ENCODE measurements at places on chromosomes 2 and 18.
A peak's percentile ranks its signal among the peaks of the same experiment; 100 is the strongest.

GRCh38 chr2:128217671-128218070, 101.0 kb downstream of the HS6ST1 start:
- no peaks in the 10 kb centered on the region for H3K27me3 ChIP-seq
- DNase-seq, result no peak
- no peak overlapping the region for H3K4me3 ChIP-seq
- H3K36me3 ChIP-seq, result no peaks in the 10 kb centered on the region
- H3K4me1 ChIP-seq, result peaks cover 21% of the 10 kb centered on the region

DNA sequence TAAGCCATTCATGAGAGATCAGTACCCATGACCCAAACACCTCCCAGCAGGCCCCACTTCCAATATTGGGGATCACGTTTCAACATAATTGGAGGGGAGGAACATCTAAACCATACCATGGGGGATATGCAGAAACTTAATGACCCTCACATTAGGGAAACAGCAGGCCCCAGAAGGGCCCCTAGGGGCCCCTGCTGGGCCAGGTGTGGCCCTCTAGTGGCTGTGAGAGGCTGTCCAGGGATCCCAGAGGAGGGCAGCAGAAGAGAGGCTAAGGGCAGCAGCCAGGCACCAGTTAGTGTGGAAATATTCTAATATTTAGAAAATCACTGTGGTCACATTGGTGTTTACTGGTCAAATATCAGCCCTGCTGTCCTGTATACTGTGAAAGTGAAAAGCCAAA, 49.3 kb upstream of the ANKRD44 start:
- peaks cover 2% of the 10 kb centered on the region for H3K36me3 ChIP-seq
- no peak overlapping the region for H3K4me3 ChIP-seq
- H3K27me3 ChIP-seq, result no peaks in the 10 kb centered on the region
- H3K4me1 ChIP-seq, result peaks cover 18% of the 10 kb centered on the region
- no peak for DNase-seq
- H3K27ac ChIP-seq, result peak overlapping the region; percentile 36

DNA sequence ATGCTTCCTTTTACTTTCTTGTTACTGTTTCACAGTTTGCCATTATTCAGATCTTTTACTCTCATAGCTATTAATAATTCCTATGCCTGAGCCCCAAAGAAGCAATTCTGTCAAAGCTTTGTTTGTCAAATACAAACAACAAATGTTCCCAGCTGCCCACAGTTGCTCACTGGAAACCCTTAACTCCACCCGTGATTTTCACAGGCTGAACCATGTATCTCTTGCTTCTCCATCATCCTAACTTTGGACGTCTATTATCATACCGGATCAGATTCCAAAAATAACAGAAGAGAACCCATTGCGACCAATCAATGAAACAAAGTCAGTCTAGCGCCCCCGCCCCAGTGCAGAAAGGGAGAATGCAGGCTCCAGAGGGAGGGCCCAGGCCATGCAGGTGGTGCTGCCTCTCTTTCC, 24.2 kb downstream of the COLEC12 start:
- DNase-seq, result no peak
- H3K4me3 ChIP-seq, result no peak overlapping the region
- H3K4me1 ChIP-seq, result no peaks in the 10 kb centered on the region
- H3K27me3 ChIP-seq, result no peaks in the 10 kb centered on the region
- no peaks in the 10 kb centered on the region for H3K36me3 ChIP-seq
- H3K27ac ChIP-seq, result no peak overlapping the region

DNA sequence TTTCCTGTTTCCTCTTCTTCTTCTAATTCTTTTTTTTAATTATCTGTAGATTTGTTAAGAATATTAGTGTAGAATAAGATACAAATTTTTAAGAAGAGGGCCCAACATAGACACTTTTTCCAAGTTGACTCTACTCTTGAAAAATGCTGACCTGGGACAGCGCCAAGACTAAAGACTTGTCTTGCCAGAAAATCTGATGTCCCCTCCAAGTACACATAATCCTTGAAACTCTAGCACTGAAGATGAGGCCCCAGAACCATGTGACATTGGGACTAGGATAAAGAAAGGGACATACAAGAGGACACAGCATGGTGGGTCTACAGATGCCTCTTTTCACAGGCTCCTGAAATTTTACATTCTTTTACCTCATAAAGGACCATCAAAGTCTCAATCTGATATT, 271.6 kb upstream of the SESTD1 start:
- H3K4me1 ChIP-seq, result no peaks in the 10 kb centered on the region
- no peak overlapping the region for H3K4me3 ChIP-seq
- no peak overlapping the region for H3K27ac ChIP-seq
- no peak for DNase-seq

DNA sequence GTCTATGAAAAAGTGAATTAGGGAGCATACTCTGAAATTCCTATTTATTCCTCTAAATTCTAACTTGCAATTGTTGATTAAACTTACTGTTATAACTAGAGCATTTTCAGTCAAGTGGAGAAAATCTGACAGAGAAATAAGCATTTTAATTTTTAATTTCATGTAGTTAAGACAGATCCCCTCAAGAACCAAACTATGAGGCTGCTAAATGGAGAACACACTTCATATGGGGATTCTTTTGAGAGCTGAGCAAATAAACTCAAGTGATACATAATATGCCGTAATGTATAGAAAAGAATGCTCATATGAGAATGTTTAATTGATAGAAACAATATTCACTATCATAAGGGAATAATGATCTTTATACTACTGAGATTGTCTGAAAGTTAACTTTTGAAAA, 340.8 kb downstream of the ERBB4 start:
- H3K4me1 ChIP-seq, result no peaks in the 10 kb centered on the region
- no peak overlapping the region for H3K4me3 ChIP-seq
- H3K36me3 ChIP-seq, result no peaks in the 10 kb centered on the region
- no peak overlapping the region for H3K27ac ChIP-seq
- H3K27me3 ChIP-seq, result no peaks in the 10 kb centered on the region

DNA sequence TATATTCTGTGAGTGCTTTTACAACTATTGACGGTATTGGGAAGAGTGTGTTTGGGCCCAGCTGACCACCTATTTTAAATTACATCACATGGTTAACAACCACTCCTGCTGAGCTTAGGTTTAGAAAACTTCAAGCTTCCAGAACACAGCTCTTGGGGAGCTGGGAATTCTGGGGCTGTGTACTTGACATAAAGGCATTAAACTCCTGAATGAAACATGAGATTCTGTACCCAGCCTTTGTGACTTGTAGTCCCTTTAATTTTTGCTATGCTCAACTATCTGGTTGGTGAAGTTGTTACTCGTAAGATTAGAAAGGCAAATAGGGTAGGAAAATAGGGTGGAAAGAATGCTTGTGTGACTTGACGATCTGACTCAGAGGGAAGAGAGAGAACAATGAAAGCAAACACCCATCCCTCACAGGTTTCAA, 66.9 kb downstream of the LTBP1 start:
- no peaks in the 10 kb centered on the region for H3K4me1 ChIP-seq
- H3K27me3 ChIP-seq, result peaks cover 5% of the 10 kb centered on the region
- DNase-seq, result no peak
- no peak overlapping the region for H3K27ac ChIP-seq

GRCh38 chr2:191888400-191889166, 41.7 kb upstream of the CAVIN2 start:
- DNase-seq, result no peak
- H3K4me3 ChIP-seq, result no peak overlapping the region
- peaks cover 9% of the 10 kb centered on the region for H3K27me3 ChIP-seq

GRCh38 chr2:207905546-207905945, 119.8 kb downstream of the PLEKHM3 start:
- H3K4me1 ChIP-seq, result no peaks in the 10 kb centered on the region
- H3K27ac ChIP-seq, result no peak overlapping the region
- H3K4me3 ChIP-seq, result no peak overlapping the region
- no peaks in the 10 kb centered on the region for H3K36me3 ChIP-seq
- H3K27me3 ChIP-seq, result no peaks in the 10 kb centered on the region

DNA sequence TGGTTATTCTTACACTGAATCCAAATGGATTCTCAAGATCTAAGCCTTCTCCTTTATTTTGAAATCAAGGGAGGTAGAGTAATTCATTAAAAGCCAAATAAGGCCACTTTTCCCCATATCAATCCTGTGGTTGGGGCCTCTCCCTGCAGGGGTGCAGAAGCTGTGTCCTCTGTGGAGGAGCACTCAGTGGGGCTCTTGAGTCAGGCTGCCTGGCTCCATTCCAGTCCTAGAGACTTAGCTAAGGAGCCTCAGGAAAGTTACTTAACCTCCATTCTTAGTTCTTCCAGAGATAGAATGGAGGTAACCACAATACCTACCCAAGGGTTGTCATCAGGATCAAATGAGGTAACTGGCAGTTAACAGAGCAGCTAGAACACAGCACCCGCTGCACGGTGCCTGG, 564.3 kb downstream of the CMPK2 start:
- no peaks in the 10 kb centered on the region for H3K4me1 ChIP-seq
- H3K4me3 ChIP-seq, result no peak overlapping the region
- H3K36me3 ChIP-seq, result no peaks in the 10 kb centered on the region
- no peaks in the 10 kb centered on the region for H3K27me3 ChIP-seq

GRCh38 chr2:45390441-45390840, 220.6 kb downstream of the SRBD1 start:
- H3K4me3 ChIP-seq, result no peak overlapping the region
- H3K27me3 ChIP-seq, result no peaks in the 10 kb centered on the region
- DNase-seq, result no peak
- no peaks in the 10 kb centered on the region for H3K4me1 ChIP-seq

DNA sequence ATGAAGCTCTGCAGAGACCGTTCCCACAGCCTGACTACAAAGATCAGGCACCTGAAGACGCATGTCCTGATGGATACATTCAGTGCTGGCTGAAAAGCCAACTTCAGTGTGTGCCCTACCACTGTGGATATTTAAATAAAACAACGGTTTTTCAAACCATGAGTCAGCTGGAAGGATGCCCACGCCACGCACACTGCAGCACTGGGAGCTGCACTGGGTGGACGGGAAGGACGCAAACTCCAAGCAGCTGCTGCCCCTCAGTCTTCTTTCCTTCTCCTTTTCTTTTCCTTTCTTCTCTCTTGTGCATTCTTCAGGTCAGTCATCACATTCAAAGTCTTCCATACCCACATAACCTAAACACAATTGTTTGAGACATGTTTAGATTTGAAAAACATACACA, 7.9 kb downstream of the TMEM18 start:
- no peak overlapping the region for H3K4me3 ChIP-seq
- peaks cover 62% of the 10 kb centered on the region for H3K36me3 ChIP-seq
- H3K27ac ChIP-seq, result no peak overlapping the region
- H3K27me3 ChIP-seq, result no peaks in the 10 kb centered on the region
- DNase-seq, result no peak

DNA sequence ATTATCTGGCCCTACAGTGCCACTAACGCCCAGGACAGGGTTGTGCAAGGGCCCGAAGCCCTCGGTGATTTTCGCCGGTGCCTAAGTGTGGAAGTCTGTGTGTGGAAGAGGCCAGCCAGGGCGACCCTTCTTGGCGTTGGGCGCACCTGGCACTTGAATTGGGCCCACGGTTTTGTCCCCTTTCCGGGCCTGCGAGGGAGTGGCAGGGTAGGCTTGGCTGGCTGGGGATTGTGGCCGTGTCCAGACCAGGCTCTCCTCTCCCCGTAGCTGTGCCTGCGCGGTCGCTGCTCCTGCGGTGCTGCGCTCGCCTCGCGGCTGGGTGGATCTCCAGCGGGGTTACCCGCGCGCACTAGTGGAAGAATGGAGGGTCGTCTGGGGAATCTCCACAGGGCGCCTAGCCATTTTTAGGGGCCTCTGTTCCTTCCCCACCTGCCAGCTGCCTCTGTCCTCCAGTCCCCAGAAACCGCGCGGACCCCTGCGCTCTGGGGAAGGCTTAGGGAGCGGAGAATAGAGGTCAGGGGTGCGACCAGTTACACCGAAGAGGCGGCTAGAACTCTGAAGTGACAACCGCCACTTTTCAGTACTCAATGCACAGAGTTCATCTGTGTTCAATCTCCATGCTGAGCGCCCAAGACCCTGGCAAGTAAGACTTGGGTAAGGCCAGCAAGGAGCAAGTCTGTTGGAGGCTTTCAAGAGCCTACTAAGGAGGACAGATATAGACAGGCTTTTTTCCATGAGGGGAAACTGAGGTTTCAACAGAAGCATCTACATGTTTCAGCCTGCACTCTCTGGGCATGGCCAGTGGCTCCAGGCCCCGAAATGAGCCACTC, 16.0 kb downstream of the EVX2 start:
- H3K4me1 ChIP-seq, result peaks cover 2% of the 10 kb centered on the region
- DNase-seq, result no peak
- H3K27ac ChIP-seq, result no peak overlapping the region

GRCh38 chr18:61992285-61992684, 99.5 kb upstream of the RNF152 start:
- no peaks in the 10 kb centered on the region for H3K36me3 ChIP-seq
- H3K4me1 ChIP-seq, result peaks cover 2% of the 10 kb centered on the region
- peaks cover 2% of the 10 kb centered on the region for H3K27me3 ChIP-seq
- no peak overlapping the region for H3K27ac ChIP-seq

GRCh38 chr18:68928762-68929675, 131.1 kb downstream of the CCDC102B start:
- peaks cover 3% of the 10 kb centered on the region for H3K27me3 ChIP-seq
- H3K4me3 ChIP-seq, result no peak overlapping the region
- no peak overlapping the region for H3K27ac ChIP-seq
- DNase-seq, result no peak
- H3K4me1 ChIP-seq, result no peaks in the 10 kb centered on the region
- H3K36me3 ChIP-seq, result no peaks in the 10 kb centered on the region

DNA sequence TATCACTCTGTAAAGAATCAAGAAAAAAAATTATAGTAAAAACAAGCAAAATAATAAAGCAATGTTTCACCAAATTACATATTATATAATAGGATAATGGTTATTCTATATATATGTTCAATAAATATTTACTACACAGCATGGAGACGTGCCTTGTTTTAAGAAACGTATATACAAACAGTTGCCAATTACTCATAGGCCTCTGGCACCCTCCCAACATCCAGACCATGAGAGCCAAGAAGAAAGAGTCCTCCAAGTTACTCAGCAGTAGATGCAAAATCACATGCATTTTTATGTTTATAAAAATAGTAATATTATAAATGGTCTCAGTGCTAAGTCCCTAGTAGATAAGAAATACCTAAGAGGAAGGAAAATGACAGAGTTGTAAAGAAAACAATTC, 64.8 kb downstream of the REV1 start:
- H3K27ac ChIP-seq, result no peak overlapping the region
- no peaks in the 10 kb centered on the region for H3K27me3 ChIP-seq
- H3K4me1 ChIP-seq, result no peaks in the 10 kb centered on the region

GRCh38 chr2:55418072-55418471, 1.6 kb downstream of the CCDC88A start:
- no peaks in the 10 kb centered on the region for H3K36me3 ChIP-seq
- no peak overlapping the region for H3K27ac ChIP-seq
- H3K4me1 ChIP-seq, result peaks cover 42% of the 10 kb centered on the region
- peaks cover 13% of the 10 kb centered on the region for H3K27me3 ChIP-seq
- no peak for DNase-seq

GRCh38 chr2:209451209-209451834, 27.5 kb downstream of the MAP2 start:
- no peak overlapping the region for H3K27ac ChIP-seq
- no peak overlapping the region for H3K4me3 ChIP-seq
- DNase-seq, result no peak
- H3K27me3 ChIP-seq, result no peaks in the 10 kb centered on the region
- no peaks in the 10 kb centered on the region for H3K4me1 ChIP-seq

Data from activated CD4-positive, alpha-beta T cell treated with anti-CD3 and anti-CD28 coated beads, Interleukin-2, amount 10 ng/mL, durations not matched to agents 7 days and 5 days (primary cell).